GM20000 (cell line): ENCODE measurements at places on chromosomes 1 and 21.
A peak's percentile ranks its signal among the peaks of the same experiment; 100 is the strongest.

- DNase-seq, result no peak
These were observed 153.4 kb downstream of the C1orf94 start for GRCh38 chr1:34330061-34330460.

DNA sequence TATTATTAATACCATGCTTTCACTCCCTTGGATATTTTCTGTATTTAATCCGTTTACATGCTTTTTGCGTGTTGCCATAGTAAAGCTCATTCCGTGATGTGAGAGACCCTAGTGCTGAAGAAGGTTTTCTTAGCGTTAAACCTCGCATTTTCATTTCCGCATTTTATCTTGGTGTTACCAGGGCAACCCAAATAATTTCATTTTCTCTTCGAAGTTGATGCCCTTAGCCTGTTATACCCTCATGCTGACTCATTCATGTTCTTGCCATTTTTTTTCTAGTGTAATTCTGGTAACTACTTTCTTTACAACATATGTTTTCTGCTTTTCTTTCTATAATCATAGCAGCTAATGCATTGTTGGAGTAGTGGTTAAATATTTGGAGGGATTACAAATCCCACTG lies 37.2 kb downstream of the LRRC8C start:
- peak; percentile 65 for DNase-seq

DNA sequence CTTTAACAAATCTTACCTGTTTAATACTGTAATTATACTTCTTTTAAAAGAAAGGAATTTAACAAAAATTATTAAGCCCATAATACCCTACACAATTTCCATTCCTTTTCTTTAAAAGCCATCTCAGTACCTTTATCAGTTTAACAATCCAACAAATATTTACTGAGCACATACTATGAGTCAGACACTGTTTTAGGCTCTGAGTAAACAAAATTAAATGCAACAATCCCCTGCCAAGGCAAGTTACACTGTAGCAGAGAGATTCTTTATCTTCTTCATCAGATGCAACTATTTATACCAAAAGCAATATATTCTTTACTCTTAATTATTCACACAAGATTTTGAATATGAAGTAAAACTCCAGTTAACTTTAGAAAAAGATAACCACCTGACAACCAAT lies 12.0 kb downstream of the DENND1B start:
- DNase-seq, result no peak

GRCh38 chr1:160260406-160261382 lies 1.7 kb downstream of the DCAF8 start:
- DNase-seq, result no peak

- no peak for DNase-seq
These were observed 21.2 kb downstream of the NECAP2 start for GRCh38 chr1:16461681-16462080.

GRCh38 chr1:212595787-212596714 lies 12.5 kb upstream of the ATF3 start:
- peak; percentile 81 for DNase-seq

DNA sequence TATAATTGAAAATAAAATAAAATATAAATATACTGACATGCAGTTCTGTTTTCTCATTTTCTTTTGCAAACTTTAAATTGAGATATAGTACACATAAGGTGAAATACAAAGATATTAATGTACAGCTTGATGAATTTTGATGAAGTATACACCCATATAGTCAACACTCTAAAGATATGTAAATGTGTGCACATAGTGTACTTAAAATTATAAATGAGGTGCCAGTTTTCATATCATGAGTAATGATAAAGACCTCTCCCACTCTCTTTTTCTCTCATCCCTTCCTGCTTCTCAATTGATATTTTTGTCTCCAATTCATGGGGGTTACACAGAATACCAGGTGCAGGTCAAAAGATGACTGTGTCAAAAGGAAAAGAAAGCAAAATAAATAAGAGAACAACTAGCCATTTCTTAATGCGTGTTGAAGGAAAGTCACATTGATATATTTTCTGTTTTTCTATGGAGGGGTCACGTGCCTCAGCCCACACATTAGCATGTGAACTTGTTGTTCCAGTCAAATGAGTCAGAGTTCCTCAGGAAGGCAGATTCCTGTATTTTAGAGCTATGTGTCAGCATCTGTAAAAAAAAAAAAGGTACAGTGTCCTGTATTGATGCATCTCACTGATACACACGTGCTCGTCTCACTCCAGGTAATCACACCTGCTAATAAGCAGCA lies 64.3 kb upstream of the HOOK1 start:
- DNase-seq, result no peak

- no peak for DNase-seq
These were observed 611.1 kb downstream of the NUF2 start for GRCh38 chr1:163932901-163933300.

DNA sequence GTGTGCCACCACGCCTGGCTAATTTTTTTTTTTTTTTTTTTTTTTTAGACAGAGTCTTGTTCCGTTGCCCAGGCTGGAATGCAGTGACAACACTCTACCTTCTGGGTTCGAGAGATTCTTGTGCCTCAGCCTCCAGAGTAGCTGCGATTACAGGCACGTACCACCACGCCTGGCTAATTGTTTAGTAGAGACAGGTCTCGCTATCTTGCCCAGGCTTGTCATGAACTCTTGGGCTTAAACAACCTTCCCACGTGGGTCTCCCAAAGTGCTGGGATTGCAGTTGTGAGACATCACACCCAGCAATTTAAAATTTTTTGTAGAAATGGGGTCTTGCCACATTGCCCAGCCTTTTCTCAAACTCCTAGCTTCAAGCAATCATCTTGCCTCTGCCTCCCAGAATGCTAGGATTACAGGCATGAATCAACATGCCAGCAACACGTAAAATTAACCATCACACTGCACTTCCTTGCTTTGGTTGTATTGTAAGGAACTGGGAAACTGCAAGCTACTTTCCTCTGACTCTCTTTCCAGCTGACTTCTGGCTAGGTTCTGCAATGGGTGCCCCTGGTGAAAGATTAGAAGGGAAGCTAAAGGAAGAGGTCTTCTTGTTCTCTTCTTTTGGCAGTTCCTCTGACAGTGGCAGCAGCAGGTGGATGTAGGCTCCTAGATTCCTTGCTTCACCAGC lies 13.9 kb upstream of the IL6R start:
- DNase-seq, result no peak

DNA sequence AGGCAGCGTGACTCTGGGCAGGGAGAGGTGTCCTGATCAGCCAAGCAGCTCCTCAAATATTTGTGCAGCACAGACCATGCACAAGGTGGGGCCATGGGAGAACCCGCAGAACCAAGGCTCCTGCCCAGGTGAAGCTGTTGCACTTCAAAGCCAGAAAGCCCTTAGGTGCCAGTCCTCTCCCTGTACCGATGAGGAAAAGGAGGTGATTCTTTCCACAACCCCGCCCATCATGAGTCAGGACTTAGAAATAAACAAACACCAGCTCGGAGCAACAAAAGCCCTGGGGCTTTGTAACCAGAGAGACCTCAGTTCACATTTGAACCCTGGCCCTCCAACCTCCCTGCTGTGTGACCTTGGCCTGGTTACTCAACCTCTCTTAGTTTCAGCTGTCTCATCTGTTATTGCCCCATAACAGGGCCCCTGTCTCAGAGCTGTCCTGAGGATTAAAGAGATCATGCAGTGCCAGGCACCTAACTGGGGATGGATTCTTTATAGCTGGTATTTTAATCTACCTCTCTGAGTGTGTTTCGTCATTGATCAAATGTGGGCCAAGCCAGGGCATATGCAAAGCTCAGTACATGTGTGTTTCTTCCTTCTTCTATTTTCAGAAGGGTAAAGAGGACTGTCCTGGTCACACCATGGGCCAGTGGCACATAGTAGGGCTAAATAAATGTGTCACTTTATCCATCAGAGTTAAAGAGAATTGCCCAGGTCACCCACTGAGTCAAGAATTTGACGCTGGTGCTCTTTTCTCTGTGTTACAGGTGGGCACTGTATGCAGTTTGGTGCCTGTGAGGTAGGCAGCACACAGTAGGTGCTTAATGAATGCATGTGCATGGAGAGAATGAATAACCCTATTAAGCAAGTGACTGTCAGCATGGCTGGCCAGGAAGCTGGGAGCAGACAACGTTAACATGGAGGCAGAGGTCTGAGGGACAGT lies 1.4 kb downstream of the LDLRAD1 start:
- DNase-seq, result peak; percentile 14

- no peak for DNase-seq
These were observed 336.8 kb downstream of the SEC16B start for GRCh38 chr1:177632923-177633615.

DNA sequence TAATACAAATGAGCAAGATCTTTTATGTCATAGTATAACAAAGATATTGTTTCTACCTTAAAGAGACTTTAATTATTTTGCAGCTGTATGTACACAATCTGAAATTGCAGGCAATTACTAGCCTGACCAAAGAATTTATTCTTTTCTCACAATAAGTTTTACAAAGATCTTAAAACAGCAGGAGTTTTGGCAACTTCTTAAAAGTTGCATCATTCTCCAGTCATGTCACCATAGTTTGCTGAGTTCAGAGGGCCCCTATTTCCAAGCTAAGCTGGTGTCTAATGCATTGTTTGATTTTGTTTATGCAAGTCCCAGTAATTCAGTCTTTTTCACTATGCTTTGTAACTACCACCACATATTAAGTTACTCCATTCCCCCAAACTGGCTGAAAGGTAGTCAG lies 114.8 kb downstream of the DNAH14 start:
- DNase-seq, result no peak

DNA sequence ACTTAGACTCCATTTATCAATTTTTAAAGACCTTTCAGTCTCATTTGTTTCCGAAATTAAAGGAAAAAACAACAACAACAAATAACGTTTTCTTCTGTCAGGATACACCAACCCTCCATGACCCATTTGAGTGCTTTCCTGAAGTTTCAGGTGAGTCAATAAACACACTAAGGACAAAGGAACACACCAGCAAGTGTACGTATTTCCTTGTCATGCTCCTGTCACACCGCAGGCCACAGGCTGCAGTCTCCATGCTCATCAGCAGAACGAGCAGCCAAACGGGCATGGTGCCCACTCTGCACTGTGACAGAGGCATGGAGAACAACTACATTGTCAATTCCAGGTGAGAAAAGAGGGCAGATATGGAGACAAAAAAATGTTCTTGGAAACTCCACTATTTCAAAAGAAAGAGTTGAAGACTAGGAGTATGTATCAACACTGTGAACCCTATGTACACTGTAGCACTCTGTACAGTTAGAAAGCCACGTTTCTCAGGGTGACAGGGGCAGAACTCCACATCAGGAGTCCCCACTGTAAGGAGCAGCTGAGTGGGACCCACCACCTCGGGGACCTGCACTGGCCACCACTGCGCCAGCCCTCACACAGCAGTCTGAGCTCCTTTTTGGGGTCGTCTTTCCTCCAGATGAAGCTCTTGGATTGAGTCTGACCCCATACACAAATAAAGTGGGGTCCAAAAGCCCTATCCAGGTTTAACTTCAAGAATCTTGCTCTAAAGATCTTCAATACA lies 2.6 kb downstream of the PTTG1IP start:
- DNase-seq, result no peak

- no peak for DNase-seq
These were observed 27.8 kb downstream of the CDK18 start for GRCh38 chr1:205532026-205532898.

DNA sequence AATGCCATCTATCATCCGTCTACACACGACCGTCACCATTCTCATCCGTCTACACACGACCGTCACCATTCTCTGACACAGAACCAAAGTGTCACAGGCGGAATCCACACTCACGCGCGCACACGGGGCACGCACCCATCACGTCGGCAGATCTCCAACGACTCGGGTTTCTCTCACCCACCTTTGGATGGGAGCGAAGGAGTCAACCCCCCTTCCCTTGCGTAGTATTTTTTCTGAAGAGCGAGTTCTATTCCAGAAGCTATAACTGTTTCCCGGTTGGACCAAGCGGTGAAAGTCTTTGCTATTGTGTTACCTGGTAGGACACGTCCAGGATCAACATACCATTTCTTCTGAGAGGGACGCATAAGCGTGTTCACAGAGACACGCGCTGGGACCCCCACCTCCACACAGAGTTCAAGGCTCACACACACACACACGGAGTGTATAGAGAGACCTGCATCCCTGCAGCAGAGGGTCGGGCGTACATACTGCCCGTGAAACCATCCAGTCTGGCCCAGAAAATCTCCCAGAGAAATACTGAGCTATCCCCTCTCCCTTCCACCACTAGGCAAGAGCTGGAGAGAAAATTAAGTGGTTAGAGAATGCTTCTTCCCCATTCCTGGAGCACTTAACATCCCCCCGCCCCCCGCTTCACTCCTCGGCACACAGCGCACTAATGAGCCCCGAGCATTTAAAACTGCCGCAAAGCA lies 741 bp downstream of the DUSP10 start:
- DNase-seq, result no peak

DNA sequence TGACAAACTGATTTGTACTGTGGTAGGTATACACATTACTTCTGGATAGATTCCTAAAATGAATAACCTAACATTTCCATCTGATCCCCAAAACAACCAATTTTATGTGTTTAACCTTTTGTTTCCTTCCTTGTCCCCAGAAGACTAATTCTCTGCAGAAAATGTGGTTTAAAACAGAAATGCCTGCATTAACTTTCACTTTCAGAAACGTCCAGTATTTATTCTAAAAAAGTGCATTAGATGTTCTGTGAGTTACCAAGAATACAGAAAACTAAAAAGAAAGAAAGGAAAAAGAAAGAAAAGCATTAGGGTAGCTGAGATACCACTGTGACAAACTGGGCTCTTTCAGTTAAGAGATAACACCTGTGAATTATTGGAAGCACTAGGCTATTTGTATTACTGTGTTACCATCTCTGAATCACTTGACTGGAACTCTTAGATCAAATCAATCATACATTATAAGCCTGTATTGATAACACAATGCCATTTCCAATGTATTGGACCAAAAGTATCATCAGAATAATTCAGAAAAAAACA lies 177.7 kb downstream of the NCAM2 start:
- DNase-seq, result no peak

DNA sequence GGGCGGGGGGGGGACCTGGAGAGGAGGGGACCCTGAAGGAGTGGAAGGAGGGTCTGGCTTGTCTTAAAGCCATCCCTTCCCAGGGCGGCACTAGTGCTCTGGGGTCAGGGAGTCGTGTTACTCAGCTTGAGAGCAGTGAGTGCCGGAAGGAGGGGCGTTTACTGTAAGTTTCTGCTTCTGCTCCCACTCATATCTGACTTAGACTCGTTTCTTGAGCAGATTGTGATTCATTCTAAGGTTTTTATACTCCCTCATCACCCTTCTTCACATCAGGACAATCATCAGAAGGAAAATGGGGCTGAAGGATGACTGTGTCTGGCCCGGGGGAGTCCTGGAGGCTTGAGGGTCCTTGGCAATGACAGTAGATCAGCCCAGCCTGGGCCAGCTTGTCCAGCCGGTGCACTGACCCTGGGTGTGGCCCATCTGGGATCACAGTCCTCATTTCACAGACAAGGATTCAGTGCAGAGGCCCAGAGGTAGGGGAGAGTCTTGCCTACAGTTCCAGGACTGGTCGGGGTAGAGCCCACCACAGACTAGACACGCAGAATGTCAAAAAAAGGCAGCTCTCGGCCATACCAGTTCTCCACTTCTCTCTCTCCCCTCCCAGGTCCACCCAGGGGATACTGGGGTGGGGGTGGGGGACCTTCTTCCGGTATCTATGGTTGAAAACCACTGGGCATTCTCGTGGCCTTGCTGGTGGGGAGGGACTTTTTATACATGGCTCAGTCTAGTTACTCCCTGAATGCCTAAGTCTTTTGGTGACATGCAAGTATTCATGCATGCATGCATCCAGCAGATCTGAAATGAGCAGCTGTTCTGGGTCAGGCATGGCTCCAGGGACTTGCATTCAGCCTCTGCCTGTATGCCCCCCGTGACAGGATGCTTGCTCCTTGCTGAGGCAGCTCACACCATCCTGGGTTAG lies 5.1 kb downstream of the TNFRSF8 start:
- DNase-seq, result peak; percentile 65
